Stimulated activated CD4-positive, alpha-beta T cell treated with anti-CD3 and anti-CD28 coated beads, Interleukin-1b, Interleukin-23, amount 100 ng/mL, for 24 hours (primary cell): ENCODE measurements at places on chromosomes 13 and 19.

GRCh38 chr13:62209529-62209928 is 793.9 kb upstream of the PCDH20 start:
- no peak for DNase-seq

DNA sequence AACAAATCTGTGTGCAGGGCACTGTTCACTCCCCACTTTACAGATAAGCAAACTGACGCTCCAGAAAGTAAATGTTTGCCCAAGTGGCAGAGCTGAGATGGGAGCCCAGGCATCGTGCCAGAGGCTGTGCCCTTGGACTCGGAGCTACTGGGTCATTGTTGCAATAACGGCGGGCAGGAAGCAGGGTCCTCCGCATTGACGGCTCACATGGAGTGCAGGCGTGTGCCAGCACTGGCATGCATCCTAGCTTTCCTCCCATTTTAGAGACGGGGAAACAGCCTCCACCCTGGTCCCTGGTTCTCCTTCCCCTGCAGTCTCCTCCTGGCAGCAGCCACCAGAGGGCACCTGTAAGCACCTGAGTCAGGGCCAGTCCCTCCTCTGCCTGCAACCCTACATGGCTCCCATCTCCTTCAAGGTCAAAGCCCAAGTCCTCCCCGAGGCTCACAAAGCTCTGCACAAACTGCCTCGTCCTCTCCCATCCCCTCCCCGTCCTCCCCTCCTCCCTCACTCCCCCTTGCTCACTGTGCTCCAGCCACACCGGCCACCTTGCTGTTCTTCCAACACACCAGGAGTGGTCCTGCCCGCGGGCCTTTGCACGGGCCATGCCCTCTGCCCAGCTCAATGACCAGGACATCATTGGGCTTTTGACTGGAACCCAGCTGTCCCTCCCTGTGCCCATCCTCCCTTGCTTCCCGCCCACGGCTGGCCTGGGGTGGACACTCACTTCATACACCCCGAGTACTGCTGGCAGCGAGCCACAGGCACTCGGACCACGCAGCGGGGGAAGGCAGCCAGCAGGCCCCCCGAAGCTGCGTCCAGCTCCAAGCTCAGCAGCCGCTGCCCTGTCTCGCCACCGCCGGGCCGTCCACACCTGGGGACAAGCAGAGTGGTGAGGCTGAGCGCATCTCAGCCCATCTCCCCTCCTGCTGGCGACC is 7.7 kb upstream of the LRG1 start:
- DNase-seq: no peak

DNA sequence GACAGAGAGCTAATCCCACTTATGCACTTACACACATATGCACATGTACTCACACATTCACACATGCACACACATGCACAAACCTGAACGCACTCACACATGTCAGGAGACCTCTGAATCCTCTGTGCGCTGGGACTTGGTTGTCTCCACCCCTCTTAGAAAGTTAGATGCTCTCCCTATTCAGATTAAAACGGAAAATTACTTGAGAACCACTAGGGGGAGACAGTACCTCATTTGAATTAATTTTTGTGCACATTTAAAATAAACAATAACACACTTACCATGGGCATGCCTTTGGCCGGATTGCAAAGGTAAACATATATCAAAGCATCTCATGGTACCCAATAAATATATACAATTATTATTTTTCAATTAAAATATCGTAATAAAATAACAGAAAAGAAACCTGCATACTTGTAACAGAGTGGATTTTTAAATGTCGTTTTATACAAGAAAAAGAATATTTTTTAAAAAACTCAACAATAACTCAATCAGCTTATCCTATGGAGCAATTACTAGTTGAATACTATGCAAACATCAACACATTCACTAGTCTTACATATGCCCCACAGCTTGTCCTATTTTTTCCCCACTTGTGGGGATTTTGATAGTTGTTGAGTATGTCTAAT is 9.5 kb upstream of the LILRB4 start:
- no peak for DNase-seq

- no peak for DNase-seq
Measured at GRCh38 chr13:34344816-34345215, 526.9 kb downstream of the RFC3 start.

DNA sequence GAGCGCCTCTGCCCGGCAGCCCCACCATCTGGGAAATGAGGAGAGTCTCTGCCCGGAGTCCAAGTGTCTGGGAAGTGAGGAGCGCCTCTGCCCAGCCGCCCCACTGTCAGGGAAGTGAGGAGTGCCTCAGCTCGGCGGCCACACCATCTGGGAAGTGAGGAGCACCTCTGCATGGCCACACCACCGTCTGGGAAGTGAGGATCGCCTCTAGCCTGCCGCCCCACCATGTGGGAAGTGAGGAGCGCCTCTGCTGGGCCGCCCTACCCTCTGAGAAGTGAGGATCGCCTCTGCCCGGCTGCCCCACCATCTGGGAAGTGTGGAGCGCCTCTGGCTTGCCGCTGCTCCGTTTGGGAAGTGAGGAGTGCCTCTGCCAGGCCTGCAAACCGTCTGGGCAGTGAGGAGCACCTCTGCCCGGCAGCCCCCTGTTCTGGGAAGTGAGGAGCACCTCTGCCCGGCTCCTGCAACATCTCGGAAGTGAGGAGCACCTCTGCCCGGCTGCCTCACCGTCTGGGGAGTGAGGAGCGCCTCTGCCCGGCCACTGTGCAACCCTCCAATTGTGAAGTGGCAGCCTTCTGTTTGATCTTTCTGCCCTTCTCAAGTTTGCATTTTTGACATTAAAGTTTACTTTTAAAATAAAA is 60.8 kb upstream of the CEACAM21 start:
- no peak for DNase-seq

- DNase-seq: no peak
Measured at GRCh38 chr13:21796775-21797514, 126.1 kb downstream of the FGF9 start.

GRCh38 chr13:30121666-30122065 is 185.7 kb downstream of the KATNAL1 start:
- DNase-seq: no peak

GRCh38 chr19:19627621-19628500 is at the start of gene LPAR2:
LPAR2 (minus strand) TSS chr19:19628220; CDS start chr19:19627275, 945 bp downstream.
- no peak for DNase-seq

GRCh38 chr13:113324398-113324797 is 27.4 kb downstream of the LAMP1 start:
- DNase-seq: no peak

GRCh38 chr13:97921176-97921816 is 32.2 kb upstream of the IPO5 start:
- DNase-seq: no peak

DNA sequence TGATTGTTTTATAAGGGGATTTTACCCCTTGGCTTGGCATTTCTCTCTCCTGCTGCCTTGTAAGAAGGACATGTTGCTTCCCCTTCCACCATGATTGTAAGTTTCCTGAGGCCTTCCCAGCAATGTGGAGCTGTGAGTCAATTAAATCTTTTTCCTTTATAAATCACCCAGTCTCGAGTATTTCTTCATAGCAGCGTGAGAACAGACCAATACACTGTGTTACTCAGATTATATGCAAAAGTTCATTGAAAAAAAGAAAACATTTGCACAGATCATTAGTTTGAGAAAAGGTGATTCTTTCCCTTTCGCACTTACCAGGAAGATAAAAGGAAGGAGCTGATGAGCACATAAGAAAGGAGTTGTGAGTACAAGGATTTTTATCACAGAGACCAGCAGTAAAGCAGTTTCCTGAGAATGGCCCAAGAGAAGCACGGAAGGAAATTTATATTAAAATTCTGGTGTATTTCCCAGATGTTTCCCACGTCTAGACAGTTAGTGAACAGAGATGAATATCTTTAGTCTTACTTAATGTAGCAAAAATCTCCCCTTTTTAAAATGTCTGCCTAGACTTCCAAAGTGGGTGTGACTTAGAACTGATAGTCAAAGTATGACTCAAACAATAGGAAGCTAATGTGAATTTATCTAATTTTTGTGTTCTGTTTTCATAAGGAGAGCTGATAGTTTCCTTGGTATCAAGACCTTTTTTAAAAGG is 431.8 kb upstream of the SGCG start:
- no peak for DNase-seq

DNA sequence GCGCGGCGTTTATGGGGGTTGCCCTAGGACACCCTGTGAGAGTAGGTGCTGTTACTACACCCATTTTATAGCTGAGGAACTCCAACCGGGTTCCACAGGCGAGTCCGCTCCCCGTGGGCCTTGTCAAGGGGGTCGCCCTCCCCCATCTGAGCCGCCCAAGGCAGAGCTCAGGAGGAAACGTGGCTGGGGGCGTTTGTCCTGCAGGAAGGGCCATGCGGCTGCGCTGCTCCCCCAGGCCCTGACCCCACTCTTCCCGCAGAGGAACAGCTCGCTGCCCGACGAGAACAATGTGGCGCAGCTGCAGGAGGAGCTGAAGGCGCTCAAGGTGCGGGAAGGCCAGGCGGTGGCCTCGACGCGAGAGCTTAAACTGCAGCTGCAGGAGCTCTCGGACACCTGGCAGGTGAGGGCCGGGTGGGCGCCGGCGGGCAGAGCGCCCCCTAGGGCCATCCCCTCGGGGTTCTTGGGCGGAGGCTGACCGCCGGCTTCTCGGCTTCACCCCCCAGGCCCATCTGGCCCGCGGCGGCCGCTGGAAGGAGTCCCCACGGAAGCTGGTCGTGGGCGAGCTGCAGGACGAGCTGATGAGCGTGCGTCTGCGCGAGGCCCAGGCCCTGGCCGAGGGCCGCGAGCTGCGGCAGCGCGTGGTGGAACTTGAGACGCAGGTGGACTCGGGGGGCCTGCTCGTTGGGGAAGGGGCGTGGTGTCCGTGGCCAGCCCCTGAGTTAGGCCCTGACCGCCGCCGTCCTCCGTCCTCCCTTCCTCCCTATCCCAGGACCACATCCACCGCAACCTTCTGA is 12.4 kb downstream of the PRR36 start:
- DNase-seq: no peak

DNA sequence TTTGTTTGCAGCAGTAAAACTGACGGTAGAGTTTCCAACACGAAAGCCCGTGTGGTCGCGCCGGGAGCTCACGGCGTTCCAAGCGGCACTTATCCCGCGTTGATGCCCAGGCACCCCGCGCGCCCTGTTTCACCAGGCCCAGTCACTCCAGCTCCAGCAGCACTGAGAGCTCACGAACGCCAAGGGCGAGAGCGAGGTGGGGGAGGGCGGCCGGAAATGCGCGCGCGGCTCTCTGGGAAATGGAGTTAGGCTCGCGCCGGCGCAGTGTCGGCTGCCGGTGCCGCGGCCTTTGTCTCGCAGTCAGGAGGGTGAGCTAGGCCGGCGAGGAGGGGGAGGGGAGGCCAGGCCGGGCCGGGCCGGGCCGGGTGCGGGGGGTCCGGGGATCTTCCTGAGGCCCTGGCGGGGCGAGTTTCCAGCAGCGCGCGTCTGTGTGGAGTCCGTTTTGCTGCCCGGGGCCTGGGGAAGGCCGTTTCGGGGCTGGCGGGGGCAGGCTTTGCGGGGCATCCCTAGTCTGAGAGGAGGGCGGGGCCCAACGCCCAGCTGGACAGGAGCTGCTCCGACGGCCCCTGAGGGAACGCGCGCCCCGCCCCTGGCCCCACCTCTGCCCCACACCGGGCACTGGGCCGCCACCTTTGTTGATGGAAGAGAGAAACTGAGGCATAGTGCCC is at the start of gene ZNF135:
ZNF135 (plus strand) TSS at position 280 of the 668 bp plus-strand sequence. CDS start 721 bp downstream, outside the sequence.
- DNase-seq: peak; percentile 9

- no peak for DNase-seq
Measured at GRCh38 chr13:67493835-67494234, 263.7 kb upstream of the PCDH9 start.

DNA sequence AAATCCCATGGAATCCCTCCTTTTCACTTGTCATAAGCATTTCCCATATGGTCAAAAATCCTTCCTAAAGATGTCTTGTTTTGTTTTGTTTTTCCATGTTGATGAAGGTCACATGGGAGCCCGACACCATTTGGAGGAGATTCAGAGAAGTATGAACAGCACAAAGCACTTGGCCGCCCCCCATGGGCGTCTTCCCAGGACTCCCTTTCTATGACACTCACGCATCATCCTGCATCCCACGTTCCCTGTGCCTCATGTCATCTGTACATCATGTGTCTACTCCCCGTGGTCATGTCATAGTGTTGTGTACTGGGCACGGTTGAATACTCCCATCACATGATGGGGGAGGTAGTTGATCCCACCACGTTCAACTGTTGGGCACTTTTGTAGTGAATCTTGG is 2.0 kb downstream of the ZSCAN1 start:
- DNase-seq: no peak

GRCh38 chr19:695352-695949 is at the start of gene PRSS57:
PRSS57 (minus strand) TSS chr19:695452; CDS start chr19:695430, 22 bp downstream.
- DNase-seq: no peak

DNA sequence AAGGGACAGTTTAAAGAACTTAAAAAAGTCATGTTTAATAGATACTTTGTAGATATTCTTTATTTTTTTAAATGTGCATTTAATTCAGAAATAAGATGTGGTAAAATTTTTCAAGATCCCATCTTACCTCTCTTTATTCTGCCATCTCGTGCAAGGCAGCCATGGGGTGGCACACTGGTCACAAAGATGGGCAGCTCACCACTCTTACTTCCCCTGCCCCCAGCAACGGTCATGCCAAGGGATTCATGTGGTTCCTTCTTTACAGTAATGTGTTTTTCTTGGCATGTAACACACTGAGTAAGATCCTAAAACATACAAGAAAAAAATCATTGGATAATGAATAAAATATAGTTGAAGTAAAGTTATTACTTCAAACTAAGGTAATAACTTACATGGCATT is 64.2 kb downstream of the LNX2 start:
- DNase-seq: no peak

DNA sequence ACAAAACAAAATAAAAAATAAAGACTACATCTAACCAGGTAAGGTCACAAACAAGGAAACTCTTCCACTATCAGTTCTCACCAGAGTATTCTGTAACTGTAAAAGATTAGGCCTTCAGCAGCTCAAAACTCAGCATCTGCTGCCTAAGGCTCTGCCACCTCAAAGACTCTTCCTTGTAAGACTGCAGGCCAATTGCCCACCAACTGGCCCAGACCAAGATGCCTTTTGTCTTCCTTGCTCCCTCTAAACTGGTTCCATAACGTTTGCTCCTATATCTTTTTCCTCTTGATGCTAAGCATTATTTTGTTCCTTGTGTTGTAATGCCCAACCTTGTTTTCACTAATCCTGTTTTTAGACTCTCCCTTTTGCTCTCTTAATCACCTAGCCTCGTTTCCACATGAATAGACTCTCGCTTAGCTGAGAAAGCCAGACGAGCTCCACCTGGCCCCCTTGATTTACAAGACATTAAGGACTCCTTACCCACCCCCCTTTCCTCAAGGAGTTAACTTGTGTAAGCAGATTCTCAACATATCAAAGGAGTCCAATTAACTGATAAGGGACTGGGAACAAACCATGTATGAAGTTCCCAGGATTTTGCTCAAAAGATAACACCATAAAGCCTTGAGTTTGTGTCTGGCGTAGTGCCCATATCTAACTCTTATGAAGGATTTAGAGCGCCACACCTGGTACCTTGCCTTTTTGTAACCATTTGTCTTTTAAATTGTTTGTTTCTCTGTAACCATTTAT is 1.5 kb downstream of the ZNF814 start:
- no peak for DNase-seq

DNA sequence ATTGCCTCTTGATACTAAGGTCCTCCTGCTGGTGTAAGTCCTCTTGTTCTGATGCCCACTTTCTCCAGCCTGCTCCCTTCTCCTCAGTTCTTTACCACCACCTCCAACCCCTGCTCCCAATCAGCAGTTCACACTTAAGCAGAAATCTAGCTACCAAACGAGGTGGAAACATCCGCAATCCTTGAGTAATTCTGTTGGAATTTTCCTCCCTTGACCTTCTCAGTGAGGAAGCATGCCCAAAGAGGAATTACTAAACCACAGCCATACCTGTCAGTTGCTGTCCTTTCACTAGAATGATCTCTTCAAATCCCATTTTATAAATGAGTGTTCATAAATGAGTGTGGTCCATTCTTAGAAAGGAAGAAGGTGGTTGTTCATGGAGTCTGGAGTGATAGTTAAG is 289.9 kb downstream of the DACH1 start:
- no peak for DNase-seq
